ENCODE measurements at places on chromosomes 3 and 15. TPM values are rescaled to one million over a fixed set of nuclear protein-coding genes. Genes with fewer than 3 reads are reported as not detected.

DNA sequence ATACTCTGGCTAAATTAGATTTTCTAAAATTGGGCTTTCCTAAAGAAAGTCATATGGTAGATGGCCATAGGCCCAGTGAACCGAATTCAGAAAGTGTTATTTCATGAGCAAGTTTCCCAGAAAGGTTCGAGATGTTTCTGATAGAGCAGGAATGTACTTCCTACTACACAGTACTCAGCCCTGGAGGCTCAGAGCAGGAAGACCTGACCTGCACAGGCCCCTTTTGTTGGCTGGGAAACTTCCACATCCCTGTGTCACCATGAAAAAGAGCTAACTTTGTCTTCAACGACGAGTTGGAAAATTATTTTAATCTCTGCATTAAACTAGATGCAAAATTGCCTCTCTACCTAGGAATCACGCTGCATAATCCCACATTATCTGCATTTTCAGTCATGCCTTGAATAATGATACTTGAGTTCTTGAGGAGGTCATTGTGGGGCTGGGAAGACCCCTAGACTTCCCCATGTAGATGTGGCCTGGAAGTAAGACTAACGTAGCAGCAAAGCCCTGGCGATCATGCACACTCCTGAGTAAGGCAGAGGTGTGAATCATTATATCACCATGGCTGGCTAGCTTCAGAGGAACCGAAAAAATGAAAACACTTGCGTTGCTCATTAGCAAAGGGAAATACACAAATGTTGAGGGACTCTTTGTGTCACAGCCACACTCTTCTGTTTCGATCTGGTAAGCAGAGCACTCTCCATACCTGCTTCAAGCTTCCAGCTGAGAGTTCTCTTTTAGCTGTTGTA, 47.1 kb downstream of the CMTM7 start:
- no peak for DNase-seq

C3orf49 gene
- not detected for total RNA-seq

DNA sequence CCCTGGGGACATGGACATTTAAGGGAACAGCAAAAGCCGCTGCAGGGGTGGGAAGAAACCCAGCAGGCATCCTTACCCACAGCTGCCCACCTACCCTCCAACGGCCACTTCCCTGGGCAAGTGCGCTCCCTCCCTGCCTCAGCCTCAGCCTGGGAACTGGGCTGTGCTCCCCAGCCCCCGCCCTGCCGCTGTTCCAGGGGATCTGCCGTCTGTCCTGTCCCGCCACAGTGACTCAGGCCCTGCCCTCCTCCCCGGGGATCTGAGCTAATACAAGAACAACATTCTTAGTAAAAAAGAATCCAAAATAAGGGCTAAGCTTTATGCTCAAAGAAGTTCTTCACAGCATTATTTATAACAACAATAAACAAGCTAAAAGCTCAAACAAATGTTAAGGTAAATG, 7.4 kb upstream of the IQSEC1 start:
- DNase-seq, result no peak

DNA sequence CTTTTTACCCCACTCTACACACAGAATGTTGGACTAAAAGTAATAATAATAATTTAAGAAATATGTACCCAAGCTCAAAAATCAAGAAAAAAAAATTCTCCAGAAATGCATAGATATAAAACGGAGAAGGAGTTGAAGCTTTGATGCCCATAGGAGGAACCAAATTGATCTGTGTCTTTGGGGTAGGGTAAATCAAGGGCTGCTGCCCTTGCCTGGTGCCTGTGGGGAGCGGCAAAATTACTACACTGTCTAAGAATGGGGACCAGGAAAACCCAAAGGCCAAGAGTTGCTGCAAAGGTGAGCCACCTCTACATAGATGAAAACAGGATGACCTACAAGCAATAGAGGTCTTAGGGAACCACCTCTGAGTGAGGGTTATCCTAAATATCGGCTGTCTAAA, 56.0 kb upstream of the SPPL2A start:
- no peak for DNase-seq

GRCh38 chr3:182889948-182890629, 90.2 kb downstream of the DCUN1D1 start:
- DNase-seq, result no peak

ROPN1 gene
- not detected for total RNA-seq

KNG1 gene
- not detected for total RNA-seq

DNA sequence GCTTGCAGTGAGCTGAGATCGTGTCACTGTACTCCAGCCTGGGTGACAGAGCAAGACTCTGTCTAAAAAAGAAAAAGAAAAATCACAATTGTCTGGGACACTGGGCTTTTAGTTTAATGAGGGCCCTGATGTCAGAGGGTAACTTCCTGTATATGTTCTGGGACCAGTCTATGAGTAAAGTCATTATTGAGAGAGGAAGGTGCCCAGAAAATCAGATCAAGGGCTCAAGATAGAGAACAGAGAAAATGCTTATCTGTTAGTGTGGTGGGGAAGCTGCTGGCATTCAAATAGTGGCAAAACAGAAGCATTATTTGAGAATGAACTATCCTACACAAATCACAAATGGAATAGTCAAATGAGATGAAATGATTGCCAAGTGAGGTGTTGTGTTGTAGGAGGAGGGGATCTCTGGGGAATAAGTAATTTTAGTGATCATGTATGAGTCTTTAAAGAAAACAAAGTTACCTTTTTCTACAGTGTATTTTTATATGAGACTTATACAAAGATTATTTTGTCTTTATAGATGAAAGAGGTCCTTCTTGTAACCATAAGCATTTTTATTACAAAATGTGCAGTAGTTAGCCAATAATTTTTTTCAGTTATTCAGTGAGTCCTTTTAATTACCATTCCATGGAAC, 13.4 kb downstream of the ARIH2 start:
- DNase-seq, result no peak

GRCh38 chr3:68274286-68274685, 619.9 kb upstream of the SUCLG2 start:
- no peak for DNase-seq

Measured in activated CD4-positive, alpha-beta T cell treated with anti-CD3 and anti-CD28 coated beads, Interleukin-2, amount 10 ng/mL, durations not matched to agents 7 days and 5 days (primary cell).